ENCODE measurements at places on chromosomes 1 and 21. TPM values are rescaled to one million over a fixed set of nuclear protein-coding genes. Genes with fewer than 3 reads are reported as not detected.

CFHR5 gene
- not detected for total RNA-seq

SPRR2A gene
- total RNA-seq = not detected

RHOC gene
- 5.6 TPM for total RNA-seq

KCNH1 gene
- not detected for total RNA-seq

C1QC gene
- total RNA-seq = 0.74 TPM
